Forelimb muscle (tissue), 1 donor: ENCODE measurements at places on chromosomes 13 and 19. TPM values are rescaled to one million over a fixed set of nuclear protein-coding genes. Genes with fewer than 3 reads are reported as not detected.

Gene KIR3DL2
- polyA plus RNA-seq = not detected

Gene ELSPBP1
- polyA plus RNA-seq = not detected

- no peak for DNase-seq
Measured at GRCh38 chr13:23086968-23087623, 93.7 kb upstream of the SGCG start.

GRCh38 chr13:28055357-28055756 is 45.0 kb downstream of the FLT3 start:
- no peak for DNase-seq

- no peak for DNase-seq
Measured at GRCh38 chr13:111116856-111117255, 1.7 kb downstream of the ARHGEF7 start.

GRCh38 chr13:60619461-60619860 is 222.4 kb downstream of the TDRD3 start:
- no peak for DNase-seq

- no peak for DNase-seq
Measured at GRCh38 chr13:73676550-73677047, 457.6 kb downstream of the KLF12 start.
